ENCODE measurements at places on chromosomes 4 and X.
A peak's percentile ranks its signal among the peaks of the same experiment; 100 is the strongest.

- DNase-seq, result no peak
Observed at GRCh38 chr4:126701756-126702155, 931.0 kb upstream of the INTU start.

DNA sequence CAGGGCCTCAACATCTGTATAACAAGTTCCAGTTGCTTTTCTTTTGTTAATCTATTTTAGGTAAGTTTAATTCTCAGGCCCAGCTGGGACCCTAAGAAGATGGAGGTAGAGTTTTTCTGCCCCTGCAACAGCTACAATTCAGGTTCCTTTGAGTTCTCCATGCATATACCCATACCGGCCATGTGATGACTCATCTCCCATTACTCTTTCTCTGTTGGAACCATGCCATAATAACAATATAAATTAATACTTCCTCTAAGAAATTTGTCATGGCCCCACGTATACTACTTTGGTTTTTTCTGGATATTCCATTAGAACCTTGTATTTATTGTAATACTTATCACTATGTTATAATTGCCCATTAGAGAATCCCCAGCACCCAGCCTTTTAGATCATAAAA lies 1.3 kb upstream of the INTU start:
- no peak for DNase-seq

DNA sequence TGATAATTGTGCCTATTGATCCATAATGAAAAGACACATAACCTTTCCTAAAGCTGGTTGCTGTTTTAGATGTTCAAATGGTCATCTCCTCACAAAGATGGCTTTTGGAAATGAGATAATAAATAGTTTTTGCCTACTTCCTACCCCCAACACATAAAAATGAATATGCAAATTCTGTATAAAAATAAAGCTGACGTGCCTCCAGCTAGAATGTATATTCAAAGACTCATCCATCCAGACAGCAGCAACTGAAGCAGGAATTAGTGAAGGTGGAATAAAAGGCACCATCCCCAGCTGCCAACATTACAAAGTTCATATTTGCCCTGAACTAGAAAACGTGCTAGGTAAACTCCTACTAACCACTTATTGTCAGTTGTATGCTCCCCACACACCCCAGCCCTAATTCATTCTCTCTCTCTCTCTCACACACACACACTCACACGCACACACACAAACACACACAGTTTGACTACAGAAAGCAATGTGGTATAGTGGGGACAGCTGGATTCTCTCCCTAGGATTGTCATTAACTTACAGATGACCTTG lies 53.6 kb downstream of the PCDH19 start:
- no peak for DNase-seq

GRCh38 chr4:106315476-106315967 lies 487 bp downstream of the TBCK start:
- DNase-seq, result no peak

DNA sequence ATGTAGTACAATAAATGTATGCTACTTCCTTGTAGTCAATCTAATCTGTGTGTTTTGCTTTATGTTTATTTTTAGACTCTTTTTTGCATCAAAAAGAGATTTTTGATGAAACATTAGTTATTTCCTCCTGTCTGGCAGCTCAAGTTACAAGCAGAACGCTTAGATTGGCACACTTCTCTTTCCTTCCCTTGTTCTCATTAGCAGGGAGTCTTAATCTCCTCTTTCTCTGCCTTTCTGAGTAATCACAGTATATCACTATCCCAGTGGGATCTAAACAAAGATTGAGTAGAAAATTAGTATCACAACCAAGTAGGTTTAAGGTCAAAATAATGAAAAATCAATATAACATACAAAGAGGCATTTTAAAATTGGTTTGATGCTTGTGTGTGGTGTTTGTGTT lies 1192.6 kb downstream of the C4orf33 start:
- no peak for DNase-seq

- DNase-seq, result no peak
Observed at GRCh38 chrX:111005166-111005565, 90.8 kb upstream of the PAK3 start.

- peak; percentile 74 for DNase-seq
Observed at GRCh38 chr4:23333946-23334878, 555.6 kb downstream of the PPARGC1A start.

DNA sequence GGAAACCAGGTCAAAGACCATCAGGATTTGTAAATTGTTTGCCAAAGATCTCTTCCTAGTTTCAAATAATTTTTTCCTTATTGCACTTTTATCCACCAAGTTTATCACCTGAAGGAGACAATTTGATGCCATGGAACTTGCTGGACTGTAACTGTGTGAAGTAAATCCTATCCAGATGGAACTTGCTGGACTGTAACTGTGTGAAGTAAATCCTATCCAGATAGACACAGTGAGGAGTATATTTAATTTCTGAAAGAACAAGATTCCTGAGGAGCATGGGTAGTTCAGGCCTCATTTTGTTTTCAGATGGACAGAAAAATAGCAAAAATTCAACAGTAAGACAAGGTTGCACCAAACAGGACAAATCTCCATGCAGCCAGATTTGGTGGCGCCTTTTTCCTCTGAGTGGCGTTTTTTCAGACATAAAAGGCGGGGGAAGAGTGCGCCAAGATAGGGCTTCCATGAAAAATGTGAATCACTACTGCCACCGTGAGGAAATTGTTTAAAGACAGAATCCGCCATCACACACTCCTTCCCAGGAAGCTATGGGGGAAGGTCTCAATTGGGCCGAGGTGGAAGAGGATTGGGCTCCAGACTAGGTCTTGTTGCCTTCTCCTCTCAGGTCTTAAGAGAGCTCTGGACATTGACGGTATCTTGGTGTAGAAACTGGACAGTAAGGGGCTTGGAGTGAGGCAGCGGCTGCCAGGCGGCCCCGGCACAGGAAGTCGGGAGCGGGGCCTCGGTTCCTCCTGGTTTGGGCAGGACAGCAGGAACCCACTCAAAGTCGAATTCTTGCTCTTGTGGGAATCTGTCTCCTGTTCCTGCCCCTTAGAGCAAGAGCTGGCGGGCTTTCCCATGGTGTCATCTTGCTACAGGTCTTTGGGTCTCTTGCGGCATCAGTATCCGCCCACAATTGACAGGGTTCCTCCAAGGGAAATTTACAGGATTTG lies 234.7 kb downstream of the OR13H1 start:
- no peak for DNase-seq

DNA sequence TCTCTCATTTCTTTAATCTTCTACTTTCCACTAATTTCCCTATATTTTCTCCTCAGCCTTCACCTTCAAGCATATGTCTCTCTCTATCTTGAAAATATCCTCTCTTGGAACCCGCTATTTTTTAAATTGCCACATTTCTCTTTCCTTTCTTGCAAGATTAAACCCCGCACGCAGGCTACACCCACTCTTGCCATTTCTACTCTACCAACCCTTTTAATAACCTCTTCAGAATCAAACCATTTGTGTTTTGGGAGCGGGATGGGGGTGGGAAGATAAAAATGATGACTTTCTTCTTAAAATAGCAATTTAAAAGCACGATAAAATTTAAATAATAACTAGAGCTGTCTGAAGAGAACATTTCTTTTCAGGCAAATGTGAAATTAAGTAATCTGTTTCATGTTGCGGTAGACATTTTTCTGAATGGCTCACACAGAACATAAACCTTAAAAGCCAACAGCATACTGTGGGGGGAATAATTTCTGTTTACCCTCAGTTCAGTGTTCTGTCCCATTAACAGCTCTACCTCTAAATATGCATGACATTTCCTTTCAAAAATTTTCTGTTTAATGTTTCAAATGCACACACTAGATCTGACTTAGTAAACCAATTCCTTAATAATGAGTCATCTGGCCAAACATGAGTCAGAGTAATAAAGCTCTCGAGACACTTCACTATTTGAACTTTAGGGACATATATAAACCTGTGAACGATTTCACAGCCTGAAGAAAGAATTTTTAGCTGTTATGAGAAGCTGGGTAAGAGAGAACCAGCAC lies 20.5 kb downstream of the ARSJ start:
- peak; percentile 98 for DNase-seq

DNA sequence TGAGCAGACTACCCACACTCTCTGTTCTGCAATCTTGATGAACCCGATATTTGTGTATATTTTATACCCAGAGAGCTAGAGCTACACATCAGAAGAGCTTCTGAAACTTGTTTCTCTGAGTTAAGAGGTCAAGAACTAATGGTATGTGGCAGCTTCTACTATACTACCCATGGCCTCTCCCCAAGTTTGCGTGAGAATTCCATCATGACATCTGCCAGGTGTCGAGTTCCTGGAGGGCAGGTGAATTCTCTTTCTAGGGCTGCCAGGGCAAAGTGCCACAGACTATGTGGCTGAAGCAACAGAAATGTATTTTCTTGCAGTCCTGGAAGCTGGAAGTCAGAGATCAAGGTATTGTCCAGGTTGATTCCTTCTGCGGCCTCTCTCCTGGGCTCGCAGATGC lies 4.4 kb downstream of the SORCS2 start:
- no peak for DNase-seq

- DNase-seq, result no peak
Observed at GRCh38 chr4:94669672-94670664, 87.8 kb upstream of the BMPR1B start.
